ENCODE measurements at places on chromosomes 4 and X.

DNA sequence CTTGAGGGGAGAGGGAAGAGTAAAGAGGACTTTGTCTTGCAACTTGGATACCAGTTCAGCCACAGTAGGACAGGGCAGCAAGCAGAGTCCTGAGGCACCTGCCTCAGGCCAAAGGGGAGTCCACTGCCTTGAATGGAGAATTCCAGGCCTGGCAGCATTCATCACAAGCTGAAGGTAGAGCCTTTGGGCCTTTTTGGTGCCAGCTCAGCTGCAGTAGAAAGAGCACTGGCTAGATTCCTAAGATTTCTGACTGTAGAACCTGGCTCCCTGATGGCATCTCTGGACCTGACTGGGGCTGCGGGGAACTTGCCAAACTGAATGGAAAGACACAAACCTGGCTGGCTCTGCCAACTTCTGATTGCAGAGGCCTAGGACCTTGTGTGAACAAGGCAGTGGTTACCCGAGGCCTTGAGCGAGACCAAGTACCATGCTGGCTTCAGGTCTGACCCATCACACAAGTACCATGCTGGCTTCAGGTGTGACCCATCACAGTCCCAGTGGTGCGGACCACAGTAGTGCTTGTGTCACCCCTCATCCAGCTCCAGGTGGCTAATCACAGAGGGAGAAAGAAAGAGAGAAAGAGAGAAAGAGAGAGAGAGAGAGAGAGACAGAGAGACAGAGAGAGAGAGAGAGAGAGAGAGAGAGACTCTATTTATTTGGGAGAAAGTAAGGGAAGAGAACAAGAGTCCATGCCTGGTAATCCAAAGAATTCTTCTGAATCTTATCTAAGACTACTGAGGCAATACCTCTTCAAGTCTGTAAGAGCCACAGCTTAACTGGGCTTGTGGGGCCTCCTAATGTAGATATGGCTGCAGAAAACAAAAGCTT, 137.6 kb upstream of the SPIN4 start:
- no peak for DNase-seq

DNA sequence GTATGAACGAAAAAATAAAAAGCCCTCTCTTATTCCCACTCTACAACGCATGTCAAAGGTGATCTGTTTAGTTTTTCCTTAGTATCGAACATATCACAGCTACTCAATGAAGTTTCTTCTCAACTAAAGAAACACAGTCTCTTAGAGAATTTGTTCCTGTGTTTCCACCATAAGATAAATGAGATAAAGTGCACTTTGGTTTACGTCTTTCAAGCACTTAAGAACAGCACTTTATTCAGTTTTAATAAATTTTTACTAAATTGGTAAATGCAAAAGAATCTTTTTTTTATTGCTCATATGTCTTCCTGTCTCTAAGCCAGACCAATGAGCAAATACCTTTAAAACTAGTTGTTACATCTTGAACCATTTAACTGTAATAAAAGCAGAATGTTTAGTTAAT, 259.8 kb downstream of the CHIC1 start:
- no peak for DNase-seq

- DNase-seq: no peak
Observed at GRCh38 chr4:70874268-70875156, 27.7 kb upstream of the MOB1B start.

DNA sequence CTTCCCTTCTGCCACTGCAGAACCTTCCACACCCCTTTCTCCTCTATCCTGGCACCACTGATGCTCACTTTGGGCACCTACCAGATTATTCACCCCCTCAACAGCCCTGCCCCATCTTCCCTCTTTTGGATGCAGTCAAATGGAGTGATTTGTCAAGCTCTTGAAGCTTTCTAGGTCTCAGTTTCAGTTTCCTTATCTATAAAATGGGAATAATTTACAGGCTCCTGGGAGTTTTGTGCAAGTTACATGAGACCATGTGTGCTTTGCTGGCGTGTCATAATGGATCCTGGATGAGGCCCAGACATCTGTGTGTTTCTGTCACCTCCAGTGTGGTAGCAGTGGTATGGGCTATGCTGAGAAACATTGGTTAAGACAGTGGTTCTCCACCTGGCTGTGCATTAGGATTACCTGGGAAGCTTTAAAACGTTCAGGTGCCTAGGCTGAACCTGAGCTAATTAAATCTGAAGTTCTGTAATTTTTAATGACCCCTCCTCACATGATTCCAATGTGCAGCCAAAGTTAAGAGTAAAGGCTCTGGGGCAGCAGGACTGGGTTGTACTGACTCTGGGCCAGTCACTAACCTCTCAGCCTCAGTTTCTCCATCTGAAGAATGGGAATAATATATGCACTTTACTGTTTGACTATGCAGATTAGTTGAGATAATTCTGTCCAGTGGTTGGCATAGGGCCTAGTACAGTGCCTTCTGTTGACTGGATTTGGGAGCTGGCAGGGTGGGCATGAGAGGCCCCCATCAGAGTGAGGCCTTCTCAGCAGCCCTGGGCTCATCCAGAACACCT, 6.8 kb upstream of the MGST2 start:
- DNase-seq: no peak

GRCh38 chr4:48248559-48248953, 21.1 kb downstream of the TEC start:
- DNase-seq: no peak

- DNase-seq: no peak
Observed at GRCh38 chr4:8705161-8706145, 112.9 kb downstream of the CPZ start.

GRCh38 chrX:18468599-18468998, 43.2 kb downstream of the CDKL5 start:
- no peak for DNase-seq

- DNase-seq: no peak
Observed at GRCh38 chrX:56089376-56089775, 142.8 kb upstream of the KLF8 start.

GRCh38 chr4:168440442-168441264, 39.6 kb downstream of the DDX60L start:
- no peak for DNase-seq

- no peak for DNase-seq
Observed at GRCh38 chrX:8868906-8869305, 67.7 kb upstream of the FAM9A start.

- no peak for DNase-seq
Observed at GRCh38 chrX:44674906-44675305, 132.2 kb upstream of the FUNDC1 start.

DNA sequence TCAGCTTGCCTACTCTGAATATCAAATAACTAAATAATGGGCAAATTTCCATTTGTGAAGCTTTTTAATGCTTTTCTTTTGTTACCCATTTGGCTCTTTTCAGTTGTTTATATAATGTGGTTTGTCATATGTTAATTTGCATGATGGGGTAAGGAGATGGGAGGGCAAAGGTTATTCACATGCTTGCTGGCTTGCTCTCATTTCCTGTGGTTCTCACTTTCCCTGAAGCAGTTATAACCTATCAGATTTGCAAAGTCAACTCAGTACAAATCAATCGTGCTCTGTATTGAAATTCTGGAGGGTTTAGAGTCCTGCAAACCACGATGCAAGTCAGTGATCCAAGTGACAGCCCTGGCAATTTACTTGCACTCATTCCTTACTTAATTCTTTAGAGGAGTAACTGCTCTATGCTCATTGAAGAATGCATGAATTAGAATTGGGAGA, 711.2 kb downstream of the ADGRL3 start:
- no peak for DNase-seq

DNA sequence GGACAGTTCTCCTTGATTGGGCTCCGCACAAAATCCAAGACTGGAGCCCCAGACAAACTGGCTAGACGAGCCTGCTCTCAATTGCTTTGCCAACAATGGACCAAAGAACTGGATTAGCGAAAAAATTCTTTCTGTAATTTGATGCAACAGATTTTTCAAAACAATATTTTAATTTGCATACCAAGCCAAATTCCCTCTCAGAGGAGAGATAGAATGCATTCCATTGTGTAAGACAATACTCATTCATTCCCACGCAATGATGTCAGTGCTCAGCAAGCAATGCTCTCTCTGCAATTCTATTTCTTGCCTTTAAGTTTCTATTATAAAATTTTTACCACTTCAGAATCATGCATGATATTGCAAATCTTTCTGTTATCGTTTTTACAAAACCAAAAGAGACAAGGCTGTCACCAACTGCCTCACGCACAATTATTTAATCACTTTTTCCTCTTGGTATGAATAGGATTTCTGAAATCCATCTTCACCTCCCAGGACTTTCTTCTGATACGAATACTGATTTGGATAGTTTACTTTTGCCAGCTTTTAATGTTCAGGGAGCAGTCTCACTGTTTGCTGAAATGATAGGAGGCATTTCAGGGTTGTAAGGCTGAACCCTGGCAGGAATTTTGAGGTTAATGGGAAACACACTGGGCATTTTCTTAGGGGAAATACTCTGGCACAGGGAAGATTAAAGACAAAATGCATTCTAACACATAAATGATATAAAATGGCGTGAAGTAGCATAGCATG, 46.1 kb upstream of the HCCS start:
- no peak for DNase-seq

- no peak for DNase-seq
Observed at GRCh38 chrX:30217465-30217864, 2.1 kb downstream of the MAGEB2 start.

DNA sequence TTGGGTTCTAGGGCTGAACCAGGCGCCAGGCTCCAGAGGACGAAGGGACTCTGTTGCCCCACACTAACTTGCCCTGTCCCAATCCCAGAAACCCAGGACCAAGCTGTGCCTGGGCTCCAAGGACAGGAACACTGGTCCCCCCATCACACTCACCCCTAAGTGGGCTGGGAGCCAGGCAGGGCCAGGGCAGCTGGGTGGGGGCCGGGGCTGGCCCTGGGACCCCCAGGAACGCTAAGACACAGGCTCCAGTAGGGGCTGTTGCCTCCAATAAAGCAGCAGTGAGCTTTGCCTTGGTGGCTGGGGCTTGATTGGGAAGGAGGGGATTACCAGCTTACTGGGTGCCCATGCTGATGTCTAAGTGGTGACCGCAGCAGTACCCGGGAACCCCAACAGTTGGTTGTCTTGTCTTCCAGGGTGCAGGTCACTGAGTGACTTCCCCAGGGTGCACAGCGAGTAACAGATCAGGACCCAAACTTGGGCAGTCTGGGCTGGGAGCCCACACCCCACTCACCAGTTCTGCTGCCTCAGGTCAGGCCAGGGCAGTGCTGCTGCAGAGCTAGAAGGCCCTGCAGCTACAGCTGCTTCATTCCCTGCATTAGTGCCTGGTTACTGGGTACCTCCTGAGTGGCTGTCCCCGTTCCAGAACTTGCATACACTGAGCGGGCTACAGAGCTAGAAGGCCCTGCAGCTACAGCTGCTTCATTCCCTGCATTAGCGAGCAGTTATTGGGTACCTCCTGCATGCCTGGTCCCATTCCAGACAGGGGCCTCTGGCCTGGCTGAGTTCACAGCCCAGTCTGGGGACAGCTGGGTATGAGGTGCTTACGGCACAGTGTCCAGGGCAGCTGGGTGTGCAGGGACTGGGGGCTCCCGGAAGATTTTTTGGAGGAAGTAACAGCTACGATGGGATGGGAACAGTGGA, 9.4 kb upstream of the ADD1 start:
- DNase-seq: no peak

GRCh38 chr4:74309223-74309622, 953 bp downstream of the EPGN start:
- no peak for DNase-seq

DNA sequence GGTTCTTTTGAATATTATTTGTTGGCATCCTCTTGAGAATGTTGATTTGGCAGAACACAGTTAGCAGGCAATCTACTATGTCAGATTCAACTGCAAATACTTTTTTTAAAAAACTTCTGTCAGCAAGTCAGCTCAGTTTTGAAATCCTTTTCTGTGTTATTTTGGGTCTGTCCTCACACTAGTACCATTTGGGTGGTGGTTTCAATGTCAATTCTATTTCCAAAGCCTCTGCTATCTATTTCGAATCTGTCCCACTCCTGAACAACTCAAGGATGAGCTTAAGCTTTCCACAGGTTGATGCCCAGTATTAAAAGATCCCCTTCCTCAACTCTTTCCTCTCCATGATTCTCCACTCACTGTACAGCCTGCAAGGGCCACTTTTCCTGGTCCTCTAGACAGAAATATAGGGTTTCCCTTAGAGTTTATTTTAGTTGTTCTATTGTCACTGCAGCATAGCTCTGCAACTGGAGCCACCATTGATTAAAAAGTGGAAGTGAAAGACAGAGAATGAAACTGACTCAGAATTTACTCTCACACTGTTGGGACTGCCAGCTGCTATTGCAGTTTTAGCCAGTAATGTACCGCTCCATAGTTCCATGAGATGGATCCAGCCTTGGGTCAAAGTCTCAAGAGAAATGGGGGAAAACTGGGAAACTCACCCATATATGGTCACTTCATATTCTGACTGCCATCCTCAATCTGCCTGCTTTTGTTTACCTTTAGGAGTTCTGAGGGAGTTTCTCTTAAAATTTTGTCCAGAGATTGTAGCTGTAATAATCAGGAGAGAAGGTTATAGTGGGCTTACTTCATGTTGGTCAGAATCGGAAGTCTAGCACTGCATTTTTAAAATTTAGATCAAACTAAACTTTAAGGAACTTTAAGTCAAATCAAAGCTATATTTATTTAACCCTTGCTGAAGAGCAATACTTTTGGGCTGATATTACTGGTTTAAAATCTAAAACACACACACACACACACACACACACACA, 14.6 kb downstream of the HDX start:
- DNase-seq: no peak

- no peak for DNase-seq
Observed at GRCh38 chr4:115119804-115120352, 6.5 kb upstream of the NDST4 start.

DNA sequence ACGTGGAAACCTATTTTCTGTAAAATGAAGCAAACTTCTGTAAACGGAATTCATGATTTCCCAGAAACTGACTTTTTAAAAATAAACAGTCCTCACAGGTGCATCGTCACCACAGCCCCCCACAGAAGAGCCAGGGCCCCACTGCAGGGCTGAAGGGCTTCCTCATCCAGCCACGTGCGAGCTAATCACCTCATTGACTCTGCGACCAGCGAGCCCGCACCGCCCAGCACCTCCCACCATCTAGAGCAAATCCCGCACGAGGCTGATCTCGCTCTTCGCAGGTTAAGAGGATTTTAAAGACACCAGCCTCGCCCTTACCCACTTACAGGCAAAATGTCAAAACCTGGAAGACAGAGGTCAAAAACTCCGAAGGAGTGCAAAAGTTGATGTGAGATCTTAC, 14.8 kb downstream of the PPP2R3B start:
- DNase-seq: no peak

- DNase-seq: no peak
Observed at GRCh38 chrX:150990910-150991309, 7.8 kb downstream of the HMGB3 start.

GRCh38 chr4:177938226-177938625, 496.0 kb upstream of the AGA start:
- DNase-seq: no peak

GRCh38 chrX:129522184-129523078, 859 bp downstream of the SMARCA1 start:
- DNase-seq: peak; percentile 11

Data from hypothalamus (tissue), 51 donors.